ENCODE measurements at places on chromosomes 16 and 17. TPM values are rescaled to one million over a fixed set of nuclear protein-coding genes. Genes with fewer than 3 reads are reported as not detected.

DNA sequence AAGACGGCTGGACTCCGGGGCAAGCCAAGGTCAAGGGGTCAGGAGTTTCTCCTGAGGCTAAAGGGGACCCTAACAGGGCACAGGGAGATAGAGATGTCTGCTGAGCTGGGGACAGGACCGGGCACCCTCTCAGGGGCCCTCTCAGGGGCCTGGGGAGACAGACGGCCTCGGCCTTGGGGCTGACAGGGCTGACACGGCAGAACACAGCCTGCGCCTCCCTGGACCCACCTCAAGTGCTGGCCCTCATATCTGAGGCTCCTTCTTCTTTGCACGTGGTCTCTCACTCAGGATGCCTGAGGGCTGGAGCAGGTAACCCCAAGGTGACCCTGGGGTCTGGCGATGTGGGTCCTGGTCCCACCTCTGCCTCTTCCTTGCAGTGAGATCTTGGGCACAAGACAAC lies 186.9 kb upstream of the TNRC6C start:
- no peak for DNase-seq

- DNase-seq, result no peak
These were observed 6.3 kb downstream of the RAB40C start for GRCh38 chr16:595942-596735.

The CCL3 gene
- not detected for polyA plus RNA-seq

DNA sequence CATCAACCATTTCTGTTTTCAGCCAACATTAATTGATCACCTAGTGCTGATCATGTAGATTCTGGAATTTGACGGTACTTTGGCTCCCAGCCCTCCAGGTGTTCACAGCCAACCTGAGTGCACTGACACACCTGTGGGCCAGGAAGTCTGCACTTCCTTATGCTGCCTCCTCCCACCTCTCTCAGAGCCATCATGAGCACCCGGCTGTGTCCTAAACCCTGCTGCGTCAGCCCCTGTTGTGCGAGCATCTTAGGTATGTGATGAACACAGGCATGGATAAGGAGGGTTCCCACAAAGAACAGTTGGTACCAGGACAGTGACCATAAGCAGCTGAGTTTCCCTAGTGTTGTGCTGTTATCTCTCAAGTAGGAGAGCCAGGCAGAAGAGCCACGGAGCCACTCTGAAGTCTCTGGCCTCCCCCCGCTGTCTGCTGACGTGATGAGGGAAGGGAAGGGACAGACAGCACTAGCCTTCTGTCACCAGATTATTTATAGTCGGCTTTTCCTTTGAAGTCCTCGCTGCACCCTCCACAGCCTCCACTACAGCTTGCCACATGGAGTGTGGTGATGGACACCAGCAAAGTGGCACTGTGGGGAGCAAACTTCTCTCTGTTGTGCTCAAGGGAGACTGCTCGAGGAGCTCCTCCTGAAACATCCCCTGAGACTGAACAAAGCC lies 162.8 kb upstream of the ANKFN1 start:
- peak; percentile 55 for DNase-seq

The CHMP6 gene
- polyA plus RNA-seq, result 13.2 TPM

The DHX58 gene
- polyA plus RNA-seq, result 6.6 TPM

The EVI2B gene
- not detected for polyA plus RNA-seq

DNA sequence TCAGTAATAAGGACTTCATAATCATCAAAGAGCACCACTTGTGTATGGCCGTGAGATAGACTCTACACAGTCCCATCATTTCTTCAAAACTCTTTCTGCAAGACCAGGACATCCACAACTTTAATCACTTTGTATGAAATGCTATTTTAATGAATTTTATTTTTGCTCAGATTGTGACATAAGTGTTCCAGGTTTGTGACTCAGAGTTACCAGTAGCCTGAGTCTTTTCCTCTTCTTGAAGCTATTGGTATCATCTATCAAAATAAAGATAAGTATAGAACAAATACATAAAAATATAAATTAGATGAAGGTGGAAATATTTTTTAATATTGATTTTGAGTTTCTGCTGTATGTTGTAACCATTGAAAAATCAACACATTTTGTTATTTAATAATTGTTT lies 16.6 kb upstream of the VWA3A start:
- DNase-seq, result no peak

GRCh38 chr17:78300962-78301820 lies 58.7 kb downstream of the SOCS3 start:
- DNase-seq, result no peak

DNA sequence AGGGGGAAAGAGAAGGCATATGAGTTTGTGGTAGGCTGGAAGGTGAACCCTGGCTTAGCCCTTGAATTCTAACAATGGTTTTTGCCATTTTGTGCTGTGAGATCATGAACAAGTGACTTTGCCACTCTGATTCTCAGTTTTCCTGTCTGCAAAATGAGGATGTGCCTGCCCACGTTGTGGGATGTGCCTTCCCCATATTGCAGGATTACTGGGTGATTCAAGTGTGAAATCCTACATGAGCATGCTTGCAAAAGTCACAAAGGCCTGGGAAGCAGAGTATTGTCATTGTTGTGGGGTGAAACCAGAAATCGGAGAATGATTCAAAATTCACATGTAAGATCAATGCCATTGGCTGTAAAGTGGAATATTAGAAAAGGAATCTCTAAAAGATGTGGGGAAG lies 28.6 kb upstream of the TVP23A start:
- DNase-seq, result no peak

DNA sequence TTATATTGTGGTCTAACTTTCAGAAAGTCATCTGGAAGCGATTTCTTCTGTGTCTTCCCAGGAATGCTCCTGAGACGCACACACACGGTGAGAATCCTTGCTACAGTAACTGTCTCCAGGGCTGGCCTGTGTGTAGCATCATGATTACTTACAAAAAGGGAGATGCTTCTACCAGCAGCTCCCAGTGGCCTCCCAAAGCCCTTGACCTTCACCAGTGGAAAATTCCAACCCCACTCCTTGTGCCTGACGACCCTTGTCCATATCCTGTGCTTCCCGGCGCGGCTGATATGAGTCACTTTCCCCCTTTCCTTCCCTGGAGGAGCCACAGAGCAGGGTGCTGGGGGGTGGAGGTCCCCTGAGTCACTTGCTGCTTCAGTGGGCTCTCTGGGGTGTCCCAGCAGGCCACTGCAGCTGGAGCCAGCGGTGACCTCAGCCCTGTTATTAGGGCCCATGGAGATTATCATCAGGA lies 22.1 kb upstream of the NAT9 start:
- no peak for DNase-seq

DNA sequence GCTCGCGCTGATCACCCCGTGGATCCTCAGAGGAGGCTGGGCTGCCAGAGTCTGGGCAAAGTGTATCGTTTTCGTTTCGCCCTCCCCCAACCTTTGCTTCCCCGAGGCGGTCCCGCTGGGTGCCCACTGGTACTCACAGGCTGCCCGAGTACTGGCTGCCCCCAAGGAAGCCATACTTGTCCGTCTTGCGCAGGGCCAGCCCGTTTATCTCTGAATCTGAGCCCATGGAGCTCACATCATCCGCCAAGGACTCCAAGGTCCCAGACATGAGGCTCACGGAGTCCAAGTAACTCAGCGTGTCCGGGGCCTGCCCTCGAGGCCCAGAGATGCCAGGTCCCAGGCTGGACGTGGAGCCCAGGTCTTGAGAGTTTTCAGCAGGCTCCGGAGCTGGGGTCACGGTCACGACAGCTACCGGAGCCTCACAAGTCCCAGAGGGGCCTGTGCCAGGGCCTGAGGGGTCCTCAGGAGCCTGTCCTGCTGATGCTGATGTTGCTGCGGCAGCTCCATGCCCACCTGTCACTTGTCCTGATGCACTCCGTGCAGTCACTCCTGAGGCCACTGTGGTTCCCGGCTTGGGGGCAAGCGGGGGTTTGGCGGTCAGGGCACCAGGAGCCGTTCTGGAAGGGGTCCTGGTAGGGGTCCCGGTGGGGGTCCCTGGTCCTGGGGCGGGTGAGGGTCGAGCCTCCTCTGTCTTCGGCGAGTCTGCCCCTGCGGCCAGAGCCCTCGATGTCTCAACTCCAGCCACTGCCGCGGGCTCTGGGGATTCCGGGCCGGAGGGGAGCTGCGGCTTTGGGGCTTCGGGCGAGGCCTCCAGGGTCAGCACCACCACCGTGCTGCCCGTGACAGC lies 980 bp downstream of the TBC1D10B start:
- DNase-seq, result peak; percentile 29

DNA sequence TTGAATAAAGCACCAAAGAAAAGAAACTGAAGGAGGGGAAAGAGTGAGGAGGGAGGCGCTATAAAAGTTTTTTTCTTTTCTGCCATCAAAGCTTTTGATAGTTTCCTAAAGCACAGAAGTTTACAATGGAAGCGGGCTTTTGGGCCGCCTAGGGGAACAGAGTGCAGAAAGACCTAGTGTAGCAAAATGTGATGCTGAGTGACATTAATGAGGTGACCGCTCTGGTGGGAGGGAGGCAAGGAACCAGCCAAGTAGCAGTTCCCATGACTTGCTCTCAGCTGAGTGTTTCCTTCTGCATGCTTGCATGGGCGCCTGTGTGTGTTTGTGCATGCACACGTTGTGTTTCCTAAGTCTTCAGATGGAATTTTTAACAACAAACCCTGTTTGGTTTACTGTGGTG lies 15.5 kb downstream of the MSI2 start:
- no peak for DNase-seq

- DNase-seq, result no peak
These were observed 46.7 kb downstream of the RTN4RL1 start for GRCh38 chr17:1978396-1978949.

The RAB37 gene
- polyA plus RNA-seq, result 3.3 TPM

- peak; percentile 36 for DNase-seq
These were observed 147.8 kb downstream of the TOX3 start for GRCh38 chr16:52399116-52399515.

- no peak for DNase-seq
These were observed 16.6 kb upstream of the G6PC1 start for GRCh38 chr17:42883802-42884558.

GRCh38 chr16:87048730-87049115 lies 268.5 kb downstream of the C16orf95 start:
- no peak for DNase-seq

The ITGAX gene
- polyA plus RNA-seq, result not detected

The KRTAP3-2 gene
- polyA plus RNA-seq, result not detected

DNA sequence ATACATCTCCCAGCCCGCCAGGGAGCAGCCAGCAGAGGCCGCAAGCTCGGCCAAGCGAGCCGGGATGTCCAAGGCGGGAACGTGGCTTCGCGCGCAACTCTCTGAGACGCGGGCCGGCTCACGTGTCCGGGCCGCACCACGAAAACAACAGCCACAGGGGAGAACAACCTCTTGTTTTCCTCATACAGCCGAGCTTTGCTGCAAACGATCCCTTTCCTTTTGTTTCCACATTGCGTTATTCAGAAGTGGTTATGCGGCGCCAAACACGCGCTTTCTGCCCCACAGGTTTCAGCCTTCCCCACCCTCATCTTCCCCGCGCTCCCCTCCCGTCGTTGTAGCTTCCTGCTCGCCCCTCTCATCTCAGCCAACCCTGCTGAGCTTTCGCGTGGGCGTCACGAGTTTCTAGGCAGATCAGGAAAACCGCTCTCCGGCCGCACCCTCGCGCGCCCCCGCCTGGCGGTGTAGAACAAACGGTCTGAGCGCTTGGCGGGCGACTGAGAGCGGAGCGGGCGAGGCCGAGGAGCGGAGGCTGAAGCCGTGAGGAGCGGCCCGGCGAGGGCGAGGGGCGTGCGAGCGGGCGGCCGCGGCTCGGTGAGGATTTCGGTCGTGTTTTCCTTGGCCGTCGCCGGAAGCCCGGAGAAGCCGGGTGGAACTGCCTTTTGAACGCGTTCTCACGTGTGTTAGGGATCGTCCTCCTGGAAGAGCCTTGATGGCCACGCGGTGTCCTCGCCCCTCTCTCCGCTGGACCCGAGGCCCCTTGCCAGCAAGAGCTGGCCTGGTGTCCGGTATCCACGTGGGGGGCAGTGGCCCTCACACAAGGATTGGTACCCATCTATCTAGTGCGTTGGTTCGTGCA lies 6.6 kb upstream of the SMARCD2 start:
- DNase-seq, result peak; percentile 96

GRCh38 chr17:9677411-9677810 lies 32.1 kb downstream of the USP43 start:
- no peak for DNase-seq

DNA sequence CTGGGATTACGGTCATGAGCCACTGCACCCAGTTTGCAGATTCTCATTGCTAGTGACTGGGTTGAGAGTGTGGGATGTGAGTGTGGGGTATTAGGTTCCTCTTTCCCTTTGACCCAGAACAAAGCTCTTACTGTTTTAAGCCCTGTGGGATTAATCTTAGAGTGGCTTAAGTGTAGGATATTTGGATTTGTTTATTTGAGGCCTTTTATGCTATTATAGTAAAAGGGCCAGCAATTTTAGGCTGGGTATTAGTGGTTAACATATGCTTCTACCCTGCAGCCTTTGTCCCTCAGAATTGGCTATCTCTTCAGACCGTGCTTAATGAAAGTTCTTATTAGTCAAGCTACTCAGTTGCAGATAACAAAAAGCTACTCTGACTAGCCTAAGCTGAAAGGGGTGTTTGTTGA lies 3.2 kb downstream of the SGF29 start:
- DNase-seq, result no peak

The TVP23A gene
- 3.3 TPM for polyA plus RNA-seq

GRCh38 chr17:73192894-73193701 lies at the start of gene COG1:
Gene COG1 (plus strand): TSS chr17:73193055. CDS start chr17:73193070, 15 bp downstream.
- DNase-seq, result peak; percentile 95

DNA sequence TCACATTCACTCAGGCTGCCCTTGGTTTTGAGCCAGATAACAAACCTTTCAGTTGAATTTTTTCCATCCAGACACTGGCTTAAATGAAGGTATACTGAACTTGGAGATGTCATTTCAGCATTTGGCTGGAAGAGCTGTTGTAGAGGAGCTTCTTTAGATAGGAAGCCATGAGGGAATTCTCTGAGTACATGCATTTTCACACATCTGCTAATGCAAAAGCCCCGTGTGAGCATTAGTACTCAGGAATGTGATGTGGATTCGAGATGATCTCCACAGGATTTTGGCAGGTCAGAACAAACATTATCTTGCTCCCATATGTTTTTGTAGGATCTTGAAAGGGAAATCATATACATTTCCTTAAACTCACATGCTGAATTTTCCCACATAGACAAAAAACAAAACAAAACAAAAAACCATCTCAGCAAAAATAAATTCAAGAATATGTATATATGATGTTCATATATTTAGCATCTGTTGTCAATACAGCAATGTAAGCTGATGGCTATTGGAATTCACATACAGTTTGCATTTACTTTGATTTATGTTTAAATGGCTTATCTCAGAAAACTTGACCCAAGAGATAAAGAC lies 277.2 kb upstream of the TBX2 start:
- DNase-seq, result peak; percentile 32

The DNAJA3 gene
- polyA plus RNA-seq, result 56.3 TPM
